ENCODE measurements at places on chromosomes 16 and 17. TPM values are rescaled to one million over a fixed set of nuclear protein-coding genes. Genes with fewer than 3 reads are reported as not detected.

Gene RAB11FIP3
- total RNA-seq: 50.1 TPM

Gene HEATR9
- total RNA-seq: not detected

Gene TNFRSF13B
- not detected for total RNA-seq

GRCh38 chr17:10178506-10178991 is 19.9 kb downstream of the GAS7 start:
- no peak for DNase-seq

- no peak for DNase-seq
Observed at GRCh38 chr16:24045641-24046040, 209.9 kb downstream of the PRKCB start.

DNA sequence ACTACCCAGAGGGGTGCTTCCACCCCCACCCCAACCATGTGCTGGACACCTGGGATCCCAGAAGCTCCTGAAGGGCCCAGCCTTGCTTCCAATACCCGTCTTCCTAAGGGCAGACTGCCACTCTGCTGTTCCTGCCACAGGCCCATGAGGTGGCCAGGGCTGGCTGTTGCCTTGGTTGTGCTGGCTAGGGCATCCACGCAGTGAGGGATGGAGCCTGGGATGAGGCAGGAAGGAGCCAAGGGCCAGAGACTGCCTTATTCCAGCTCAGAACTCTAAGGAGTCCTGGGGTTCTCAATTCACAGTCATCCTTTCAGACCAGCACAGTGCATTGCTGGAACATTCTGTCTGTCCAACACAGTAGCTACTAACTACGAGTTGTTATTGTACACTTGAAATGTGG is 37.8 kb downstream of the BCO1 start:
- DNase-seq: no peak

GRCh38 chr17:41448506-41448905 is 7.7 kb upstream of the KRT38 start:
- DNase-seq: no peak

GRCh38 chr17:63347475-63347874 is 98.6 kb downstream of the CYB561 start:
- no peak for DNase-seq

- DNase-seq: peak; percentile 38
Observed at GRCh38 chr17:77471984-77472461, 331.3 kb downstream of the SEC14L1 start.
